ENCODE measurements at places on chromosomes 1 and 21.

DNA sequence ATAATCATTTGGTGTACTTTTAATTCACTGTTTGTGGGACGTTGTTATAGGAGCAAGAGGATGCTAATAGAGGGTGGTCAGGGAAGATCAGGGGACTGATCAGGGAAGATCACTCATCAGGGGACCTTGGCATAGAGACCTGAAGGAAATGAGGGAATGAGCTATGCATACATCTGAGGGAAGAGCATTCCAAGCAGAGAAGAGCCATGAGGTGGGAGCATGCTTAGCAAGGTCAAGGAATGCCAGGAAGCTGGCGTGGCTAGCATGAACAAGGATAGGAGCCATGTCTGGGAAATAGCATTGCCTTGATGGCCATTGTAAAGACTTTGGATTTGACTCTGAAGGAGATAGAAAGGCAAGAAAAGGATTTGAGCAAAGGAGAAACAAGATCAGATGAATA is 14.1 kb downstream of the IRF2BP2 start:
- no peak for DNase-seq

DNA sequence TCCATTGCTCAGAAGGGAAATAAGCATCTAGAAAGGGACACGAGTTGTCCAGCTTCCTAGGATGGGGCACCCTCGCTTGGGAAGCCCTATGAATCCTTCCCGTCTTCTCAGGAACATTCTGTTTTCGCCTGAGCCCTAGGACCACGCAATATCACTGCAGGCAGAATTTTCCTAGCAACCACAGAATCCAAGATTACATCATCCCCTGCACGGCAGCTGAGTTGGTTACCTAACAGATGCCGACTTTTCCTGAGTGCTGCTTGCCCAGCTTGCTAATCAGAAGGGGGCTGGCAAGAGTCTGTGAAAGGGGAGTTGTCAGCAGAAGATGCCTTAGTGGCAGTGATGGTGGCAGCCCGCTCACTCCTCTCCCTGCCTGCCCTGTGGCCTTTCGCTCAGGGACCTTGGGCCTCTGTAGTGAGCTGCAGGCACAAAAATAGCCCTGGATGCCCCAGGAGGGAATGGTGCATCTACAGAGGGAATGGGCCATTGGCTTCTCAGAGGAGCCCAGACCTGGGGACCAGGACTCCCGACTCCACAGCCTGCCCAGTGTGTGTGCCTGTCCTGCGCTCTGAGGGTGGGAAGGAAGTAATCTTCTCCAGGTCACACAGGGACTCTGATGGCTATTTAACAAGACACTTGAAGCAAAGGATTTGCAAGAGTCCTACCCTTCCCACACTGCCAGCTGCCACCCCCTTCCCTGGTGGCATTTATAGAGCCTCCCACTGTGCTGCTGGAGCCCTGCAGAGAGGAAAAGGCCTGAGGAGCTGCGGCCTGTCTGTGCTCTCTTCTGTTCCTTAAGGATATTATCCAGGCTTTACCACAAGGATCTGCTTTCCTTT is 28.9 kb upstream of the CLSTN1 start:
- no peak for DNase-seq

- no peak for DNase-seq
Observed at GRCh38 chr1:51299981-51300670, 30.2 kb downstream of the TTC39A start.

- DNase-seq = no peak
Observed at GRCh38 chr1:208369658-208370057, 125.5 kb upstream of the PLXNA2 start.

DNA sequence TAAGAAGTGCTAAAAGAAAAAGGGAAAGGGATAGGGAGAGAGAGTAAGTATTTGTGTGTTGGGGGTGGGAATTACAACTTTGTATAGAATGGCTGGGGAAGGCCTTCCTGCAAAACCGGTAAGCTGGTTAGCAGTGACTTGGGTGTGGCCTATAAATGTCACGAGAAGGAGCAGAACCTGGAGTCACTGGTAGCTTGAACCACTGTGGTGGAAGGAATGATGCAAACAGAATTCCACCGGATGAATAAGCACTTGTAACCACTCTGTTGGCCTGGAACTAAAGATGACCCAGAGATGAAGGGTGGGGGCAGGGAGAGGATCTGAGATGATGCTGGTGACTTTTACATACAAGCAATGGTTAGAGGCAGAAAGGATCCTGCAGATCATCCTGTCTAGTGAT is 8.9 kb downstream of the XKR8 start:
- no peak for DNase-seq

DNA sequence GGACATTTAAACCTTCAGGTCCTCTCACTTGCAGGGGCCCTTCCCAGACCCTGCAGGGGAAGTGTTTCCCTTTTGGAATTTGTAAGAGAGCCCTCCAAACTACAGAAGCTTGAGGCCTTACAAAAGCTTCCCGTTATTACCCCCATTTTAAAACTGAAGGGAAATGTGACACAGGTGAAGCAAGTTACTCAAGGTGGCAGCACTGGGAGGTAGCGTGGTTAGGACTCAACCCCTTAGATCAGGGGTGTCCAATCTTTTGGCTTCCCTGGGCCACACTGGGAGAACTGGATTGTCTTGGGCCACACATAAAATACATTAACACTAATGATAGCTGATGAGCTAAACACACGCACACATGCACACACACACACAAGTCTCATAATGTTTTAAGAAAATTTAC is 15.8 kb upstream of the ZC3H12A start:
- no peak for DNase-seq

GRCh38 chr1:116748272-116748671 is 6.0 kb upstream of the CD2 start:
- no peak for DNase-seq

Data from activated CD4-positive, alpha-beta T cell treated with anti-CD3 and anti-CD28 coated beads for 1 hour (primary cell).